Activated CD8-positive, alpha-beta memory T cell treated with anti-CD3 and anti-CD28 coated beads for 48 hours (primary cell): ENCODE measurements at places on chromosomes 3 and 15.

DNA sequence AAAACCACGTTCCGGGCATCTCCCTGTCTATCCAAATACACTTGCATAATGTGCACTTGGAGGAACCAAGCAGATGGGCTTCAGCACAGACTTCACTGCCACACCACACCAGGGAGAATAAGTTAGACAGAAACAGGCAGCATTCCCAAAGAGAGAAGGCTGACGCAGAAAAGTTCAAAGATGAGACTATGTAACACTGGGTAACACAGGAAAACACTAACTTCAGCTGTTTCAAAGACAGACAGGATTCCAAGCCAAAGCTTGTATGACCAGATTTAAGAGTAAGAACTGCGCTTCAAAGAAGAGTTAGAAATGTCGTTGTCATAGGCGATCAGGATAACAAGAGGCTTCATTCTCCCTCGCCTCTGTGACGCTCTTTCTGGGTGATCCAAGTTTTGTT lies 19.9 kb downstream of the SLC51A start:
- no peak for DNase-seq

- no peak for DNase-seq
Measured at GRCh38 chr15:95409626-95410310, 920.7 kb upstream of the NR2F2 start.

- no peak for DNase-seq
Measured at GRCh38 chr3:12875857-12876836, 34.8 kb upstream of the RPL32 start.

DNA sequence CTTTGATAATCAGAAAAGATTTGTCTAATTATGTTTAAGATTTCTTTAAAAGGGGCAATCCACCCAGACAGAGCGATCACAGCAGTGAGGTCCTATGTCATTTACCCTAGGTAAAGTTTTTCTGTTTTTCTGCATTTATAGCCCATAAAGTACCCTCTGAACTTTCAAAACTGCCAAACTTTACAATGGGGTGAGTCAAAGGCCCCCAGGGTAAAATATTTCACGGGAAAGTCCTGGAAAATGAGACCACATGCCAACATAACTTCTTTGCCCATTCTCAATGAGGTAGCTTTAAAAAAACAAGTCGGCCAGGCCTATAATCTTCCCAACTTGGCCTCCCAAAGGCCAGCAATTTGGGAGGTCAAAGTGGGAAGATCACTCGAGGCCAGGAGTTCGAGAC lies 53.0 kb downstream of the SUCLG2 start:
- no peak for DNase-seq

- DNase-seq: no peak
Measured at GRCh38 chr3:110929816-110930215, 141.8 kb upstream of the NECTIN3 start.

GRCh38 chr15:48794697-48795134 lies 16.2 kb downstream of the CEP152 start:
- DNase-seq: no peak

DNA sequence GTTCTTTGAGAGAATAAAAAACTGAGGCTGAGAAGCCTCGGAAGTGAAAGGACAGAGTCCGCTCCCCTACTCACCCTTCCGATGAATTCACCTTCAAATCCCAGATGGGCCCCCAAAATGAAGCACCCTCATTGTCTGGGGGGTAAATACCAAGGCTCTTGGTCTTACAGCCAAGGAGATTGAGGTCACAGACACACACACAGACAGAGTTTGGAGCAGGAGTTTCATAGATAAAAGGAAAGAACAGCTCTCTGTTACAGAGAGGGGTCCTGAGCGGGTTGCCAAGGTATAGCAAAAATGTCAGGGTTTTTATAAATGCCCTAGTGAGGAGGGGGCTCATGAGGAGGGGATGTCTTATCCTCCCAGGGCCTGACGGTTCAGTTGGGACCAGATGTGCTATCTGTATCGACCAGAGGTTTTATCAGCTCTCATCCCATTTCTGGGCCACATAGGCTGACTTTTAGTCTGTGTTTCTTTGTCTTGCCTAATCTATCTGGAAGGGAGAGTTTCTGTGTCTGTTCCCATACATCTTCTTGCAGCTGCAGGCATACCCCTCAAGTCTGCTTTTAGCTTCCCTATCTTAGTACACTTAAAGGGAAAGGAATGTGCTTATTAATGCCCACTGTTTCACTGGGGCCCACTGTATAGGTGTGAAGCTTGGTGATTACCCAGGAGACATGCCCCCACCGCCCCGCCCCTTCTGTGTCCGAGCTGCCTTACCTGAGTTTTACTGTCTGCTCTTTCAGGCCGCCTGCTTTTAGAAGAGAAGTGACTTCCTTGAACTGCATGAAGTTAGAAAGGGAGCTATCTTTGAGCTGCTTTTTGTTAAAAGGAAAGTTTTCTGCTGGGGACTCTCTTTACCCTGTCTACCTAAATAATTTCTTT lies 66.8 kb upstream of the ATP11B start:
- DNase-seq: no peak

GRCh38 chr3:66480666-66481065 lies 20.2 kb downstream of the LRIG1 start:
- no peak for DNase-seq

GRCh38 chr15:26736502-26737248 lies 36.2 kb downstream of the GABRB3 start:
- DNase-seq: no peak

DNA sequence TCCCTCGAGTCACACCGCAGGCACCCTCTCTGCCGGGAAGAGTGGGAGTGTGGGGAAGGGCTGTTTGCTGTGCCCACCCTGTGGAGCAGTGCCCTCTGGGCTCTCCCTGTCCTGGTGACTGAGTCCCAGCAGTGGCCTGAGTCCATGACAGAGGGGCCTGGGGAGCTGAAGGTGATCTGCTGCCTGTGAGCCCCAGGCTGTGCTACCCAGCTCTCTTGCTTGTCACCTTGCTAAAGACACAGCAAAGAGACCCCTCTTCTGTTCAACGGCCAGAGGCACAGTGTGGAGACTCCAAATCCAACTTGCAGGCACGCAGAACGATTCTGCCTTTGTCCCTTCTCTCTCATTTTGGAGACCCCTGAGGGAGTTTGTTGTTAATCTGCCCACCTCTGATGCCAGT lies 232.6 kb downstream of the OPA1 start:
- no peak for DNase-seq

DNA sequence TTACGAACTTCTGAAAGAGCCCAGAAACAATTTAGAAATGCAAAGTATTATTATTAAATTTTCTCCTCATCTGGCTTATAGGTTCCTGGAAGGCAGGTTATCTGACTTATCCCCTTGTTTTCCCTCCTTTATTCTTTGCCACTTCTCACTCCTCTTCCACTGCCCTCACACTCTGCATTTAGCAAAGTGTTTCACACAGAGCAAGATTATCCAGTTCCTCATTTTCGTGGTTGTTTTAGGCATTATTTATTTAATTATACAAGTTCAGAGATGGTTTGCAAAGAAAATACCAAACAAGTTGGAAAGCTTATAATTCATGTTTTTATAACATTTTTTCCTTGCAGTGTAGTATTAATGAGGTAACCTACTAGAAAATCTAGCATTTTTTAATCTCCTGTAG lies 544.9 kb downstream of the NSUN3 start:
- no peak for DNase-seq

DNA sequence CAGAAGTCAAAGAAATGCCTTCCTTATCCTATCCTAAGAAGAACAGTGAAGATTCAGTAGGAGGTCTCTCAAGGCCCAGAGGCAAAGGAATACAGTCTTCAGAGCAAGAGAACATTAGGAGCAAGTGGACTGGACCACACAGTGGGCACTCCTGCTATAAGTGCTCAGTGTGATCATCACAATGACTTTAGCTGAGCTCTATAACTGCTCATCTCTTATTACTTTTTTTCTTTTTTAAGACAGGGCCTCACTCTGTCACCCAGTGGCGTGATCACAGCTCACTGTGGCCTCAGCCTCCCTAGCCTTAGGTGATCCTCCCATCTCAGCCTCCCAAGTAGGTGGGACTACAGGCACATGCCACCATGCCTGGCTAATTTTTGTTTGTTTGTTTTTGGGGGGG lies 48.1 kb downstream of the COL8A1 start:
- DNase-seq: no peak

GRCh38 chr3:84836961-84837360 lies 121.8 kb upstream of the CADM2 start:
- DNase-seq: no peak

GRCh38 chr15:96977886-96978285 lies 647.4 kb downstream of the NR2F2 start:
- DNase-seq: no peak

DNA sequence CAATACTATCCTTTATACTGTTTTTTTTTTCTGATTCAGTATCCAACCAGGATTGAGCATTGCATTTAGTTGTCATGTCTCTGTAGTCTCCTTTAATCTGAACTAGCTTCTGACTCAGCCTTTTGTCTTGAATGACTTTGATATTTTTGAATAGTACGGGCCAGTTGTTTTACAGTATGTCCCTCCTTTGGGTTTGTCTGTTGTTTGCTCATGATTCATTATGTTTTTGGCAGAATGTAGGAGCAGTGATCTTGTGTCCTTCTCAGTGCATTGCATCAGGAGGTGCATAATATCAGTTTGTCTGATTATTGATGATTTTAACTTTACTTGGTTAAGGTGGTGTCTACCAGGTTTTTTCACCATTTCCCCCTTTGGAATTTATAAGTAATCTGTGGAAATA lies 20.5 kb downstream of the EXOG start:
- DNase-seq: no peak

DNA sequence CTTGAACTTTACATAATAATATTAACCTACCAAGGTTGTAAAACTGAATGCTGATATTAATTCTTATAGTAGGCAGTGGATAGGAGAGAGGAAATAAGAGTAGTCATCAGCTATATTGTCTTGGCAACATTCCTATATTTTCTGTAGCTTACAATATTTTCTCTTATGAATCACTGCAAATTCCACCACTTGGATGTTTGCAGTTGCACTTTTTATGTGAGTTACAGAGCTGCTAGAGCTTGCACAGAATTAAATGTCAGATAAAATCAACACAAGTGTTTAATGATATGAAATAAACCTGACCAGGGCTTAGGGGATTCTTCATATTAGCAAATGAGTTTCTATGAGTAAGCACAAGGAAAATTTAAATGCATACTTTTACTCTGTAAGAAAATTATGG lies 1710.1 kb downstream of the SI start:
- no peak for DNase-seq

DNA sequence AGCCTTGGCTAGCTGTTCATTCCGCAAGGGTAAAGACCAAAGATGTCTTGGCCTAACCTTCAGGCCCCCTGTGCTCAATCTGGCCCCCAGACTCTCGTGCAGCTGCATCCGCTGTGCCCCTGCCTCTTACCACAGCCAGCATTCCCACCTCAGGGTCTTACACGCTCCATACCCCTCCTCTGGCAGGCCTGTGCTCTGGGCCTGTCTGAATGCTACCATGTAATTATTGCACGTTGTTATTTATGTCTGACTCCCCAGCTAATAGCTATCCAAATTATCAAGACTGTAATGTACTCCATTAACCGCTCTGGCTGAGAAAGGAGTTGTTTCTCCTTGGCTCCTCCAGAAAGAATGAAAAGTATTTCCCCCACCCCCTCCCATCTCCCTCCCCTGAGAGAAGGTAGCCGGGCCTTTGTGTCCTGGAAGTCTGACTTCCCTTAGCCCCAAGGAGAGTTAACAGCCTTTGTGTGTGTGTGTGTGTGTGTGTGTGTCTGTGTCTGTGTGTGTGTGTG lies 54.5 kb upstream of the UBE2E1 start:
- no peak for DNase-seq

- DNase-seq: no peak
Measured at GRCh38 chr3:14388201-14388600, 14.2 kb upstream of the SLC6A6 start.

- no peak for DNase-seq
Measured at GRCh38 chr3:9047452-9048346, 84.4 kb upstream of the RAD18 start.

DNA sequence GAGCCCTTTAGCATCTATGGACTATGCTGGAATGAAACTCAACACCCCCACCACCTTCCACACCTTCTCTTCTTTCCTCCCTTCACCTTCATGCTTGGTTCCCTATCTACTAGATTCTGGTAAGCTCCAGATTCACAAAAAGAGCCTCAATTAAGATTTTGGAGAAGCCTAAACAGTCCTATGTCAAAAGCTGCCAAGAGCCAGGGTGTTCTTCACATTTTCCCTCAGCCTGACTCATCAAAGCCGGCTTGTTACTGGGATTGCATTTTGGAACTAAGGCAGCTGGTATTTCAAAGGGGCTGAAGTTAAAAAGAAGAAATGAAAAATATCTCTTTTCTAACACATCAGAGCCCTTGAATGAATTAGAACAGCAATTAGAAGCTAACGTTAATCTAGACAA lies 247.7 kb downstream of the MYRIP start:
- DNase-seq: no peak

DNA sequence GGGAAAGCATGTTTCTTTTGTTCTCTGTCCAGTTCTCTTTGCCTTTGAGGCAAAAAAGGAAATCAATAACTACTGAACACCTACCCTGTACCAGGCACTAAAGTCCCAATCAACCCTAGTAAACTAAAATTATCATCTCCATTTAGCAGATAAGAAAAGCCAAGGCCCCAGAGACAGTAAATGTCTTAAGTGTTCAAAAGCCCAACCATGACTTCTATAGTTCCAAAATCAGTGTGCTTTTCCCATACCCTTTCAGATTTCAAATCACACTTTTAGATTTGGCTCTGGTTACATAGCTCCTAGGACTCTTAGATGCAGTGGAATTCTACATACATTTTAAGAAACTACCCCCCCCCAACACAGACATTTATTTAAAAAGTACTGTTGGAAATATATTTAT lies 63.5 kb downstream of the UACA start:
- no peak for DNase-seq

DNA sequence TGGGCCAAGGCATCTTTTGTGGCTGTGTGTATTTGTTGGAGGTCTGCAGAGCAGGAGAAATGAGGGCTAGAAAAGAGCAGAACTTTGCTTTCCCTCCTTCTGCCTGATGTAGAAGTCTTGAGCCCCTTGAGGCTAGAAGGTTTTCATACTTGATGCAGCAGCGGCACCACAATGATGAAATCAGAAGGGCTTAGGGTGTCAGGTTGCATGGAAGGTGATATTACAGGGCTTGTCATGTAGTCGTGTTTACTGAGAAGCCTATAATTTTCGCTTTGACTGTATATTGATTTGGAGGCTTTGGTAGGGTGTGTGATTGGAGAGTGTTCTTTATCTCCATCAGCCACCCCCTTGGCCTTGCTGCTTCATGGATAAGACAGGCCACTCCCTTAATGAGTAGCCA lies 339.8 kb downstream of the THSD4 start:
- no peak for DNase-seq

DNA sequence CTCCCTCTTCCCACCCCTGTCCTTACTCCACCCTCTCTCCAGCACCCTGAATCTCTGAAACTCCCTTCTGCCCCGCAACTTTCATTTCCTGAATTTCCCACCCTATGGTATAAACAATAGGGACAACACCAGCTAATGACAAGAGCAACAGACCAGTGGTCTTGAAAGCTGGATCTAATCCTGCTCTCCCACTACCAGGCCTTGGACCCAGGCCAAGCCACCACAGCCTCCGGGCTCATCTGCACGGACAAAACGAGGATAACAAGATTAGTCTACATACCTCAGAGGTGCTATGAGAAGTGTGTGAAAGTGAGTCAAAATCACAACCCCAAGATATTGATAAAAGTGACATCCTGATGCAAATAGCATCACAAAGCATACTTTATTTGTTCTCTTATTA lies 128.6 kb downstream of the ERC2 start:
- DNase-seq: no peak

GRCh38 chr3:45861043-45861719 lies 19.3 kb upstream of the LZTFL1 start:
- DNase-seq: no peak

GRCh38 chr3:195875482-195876236 lies 32.7 kb downstream of the TNK2 start:
- no peak for DNase-seq

GRCh38 chr15:88908123-88908522 lies 5.1 kb downstream of the MFGE8 start:
- no peak for DNase-seq
